ENCODE measurements at places on chromosomes 2 and 18.

- DNase-seq, result no peak
- H3K4me3 ChIP-seq, result no peak overlapping the region
- H3K36me3 ChIP-seq, result no peaks in the 10 kb centered on the region
- H3K27me3 ChIP-seq, result peaks cover 3% of the 10 kb centered on the region
- no peaks in the 10 kb centered on the region for H3K4me1 ChIP-seq
- no peak overlapping the region for H3K27ac ChIP-seq
Measured at GRCh38 chr18:59469463-59470180, 110.6 kb upstream of the LMAN1 start.

DNA sequence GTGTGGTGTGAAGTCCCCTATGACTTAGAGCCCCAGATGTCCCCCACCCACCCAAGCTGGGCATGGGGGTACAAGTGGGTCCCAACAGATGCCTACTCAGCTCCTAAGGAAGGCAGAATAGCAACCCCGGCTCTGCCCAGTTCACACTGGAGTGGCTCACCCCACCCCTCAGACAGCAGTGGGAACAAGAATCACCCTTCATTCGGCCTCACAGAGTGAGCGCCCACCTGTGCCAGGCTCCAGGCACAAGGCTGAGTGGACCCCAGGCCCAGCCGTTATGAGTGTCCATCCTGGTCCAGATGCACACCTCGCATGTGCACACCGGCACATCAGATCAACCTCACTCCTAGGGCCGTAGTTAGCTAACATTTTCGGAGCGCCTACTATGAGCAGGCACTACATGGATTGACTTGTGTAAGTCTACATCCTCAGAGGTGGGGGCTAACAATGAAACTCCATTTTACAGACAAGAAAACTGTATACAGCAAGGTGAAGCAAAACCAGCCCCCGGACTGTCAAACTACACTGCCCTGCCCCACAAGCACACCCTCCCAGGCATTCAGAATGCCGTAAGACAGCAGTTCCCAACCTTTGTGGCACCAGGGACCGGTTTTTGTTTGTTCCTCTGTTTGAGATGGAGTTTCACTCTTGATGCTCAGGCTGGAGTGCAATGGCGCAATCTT lies 2.8 kb upstream of the ASTL start:
- peaks cover 19% of the 10 kb centered on the region for H3K4me1 ChIP-seq
- no peaks in the 10 kb centered on the region for H3K36me3 ChIP-seq
- no peaks in the 10 kb centered on the region for H3K27me3 ChIP-seq
- no peak overlapping the region for H3K27ac ChIP-seq

GRCh38 chr2:108490506-108491122 lies 41.6 kb downstream of the GCC2 start:
- no peak for DNase-seq
- no peaks in the 10 kb centered on the region for H3K4me1 ChIP-seq
- H3K27ac ChIP-seq, result no peak overlapping the region
- H3K27me3 ChIP-seq, result no peaks in the 10 kb centered on the region
- H3K4me3 ChIP-seq, result no peak overlapping the region
- H3K36me3 ChIP-seq, result peaks cover 21% of the 10 kb centered on the region

DNA sequence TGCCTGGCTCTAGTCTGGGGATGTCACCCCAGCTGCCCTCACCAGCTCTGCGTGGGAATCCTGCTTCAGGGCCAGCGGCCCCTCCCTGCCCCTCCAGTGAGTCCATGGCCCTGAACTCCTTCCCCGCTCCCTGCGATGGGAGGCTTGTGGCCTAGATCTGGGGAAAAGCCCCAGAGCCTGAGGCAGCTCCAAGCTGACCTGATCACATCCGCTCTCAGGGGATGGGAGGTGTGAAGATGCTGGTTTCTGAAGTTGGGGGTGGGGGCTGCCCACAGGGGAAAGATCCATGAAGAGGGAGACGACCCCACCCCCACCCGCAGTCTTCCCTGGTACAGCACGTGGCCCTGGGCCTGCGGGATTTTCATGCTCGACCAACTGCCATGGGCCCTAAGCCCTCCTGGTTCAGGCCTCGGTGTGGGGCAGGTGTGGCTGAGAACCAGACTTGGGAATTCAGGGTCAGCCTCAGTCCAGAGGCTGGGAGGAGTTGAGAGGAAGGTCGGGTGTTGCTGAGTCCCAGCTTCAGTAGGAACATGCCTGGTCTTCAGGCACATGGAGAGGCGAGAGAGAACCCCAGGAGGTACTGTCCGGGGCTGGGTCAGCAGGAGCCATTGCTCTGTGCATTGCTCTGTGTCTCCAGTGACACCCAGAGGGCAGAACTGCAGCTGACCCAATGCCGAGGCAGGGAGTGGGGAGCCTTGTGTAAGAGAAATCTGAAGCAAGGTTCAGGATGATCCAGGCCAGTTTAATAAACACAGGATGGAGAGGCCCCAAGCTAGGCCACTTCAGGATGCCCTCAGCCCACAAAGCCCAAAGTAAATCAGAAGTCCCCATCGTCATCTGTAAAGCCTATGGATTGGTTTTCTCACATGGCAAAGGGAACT lies 115.1 kb downstream of the CAPN13 start:
- H3K4me3 ChIP-seq, result no peak overlapping the region
- no peak for DNase-seq
- H3K36me3 ChIP-seq, result no peaks in the 10 kb centered on the region
- H3K27ac ChIP-seq, result no peak overlapping the region

DNA sequence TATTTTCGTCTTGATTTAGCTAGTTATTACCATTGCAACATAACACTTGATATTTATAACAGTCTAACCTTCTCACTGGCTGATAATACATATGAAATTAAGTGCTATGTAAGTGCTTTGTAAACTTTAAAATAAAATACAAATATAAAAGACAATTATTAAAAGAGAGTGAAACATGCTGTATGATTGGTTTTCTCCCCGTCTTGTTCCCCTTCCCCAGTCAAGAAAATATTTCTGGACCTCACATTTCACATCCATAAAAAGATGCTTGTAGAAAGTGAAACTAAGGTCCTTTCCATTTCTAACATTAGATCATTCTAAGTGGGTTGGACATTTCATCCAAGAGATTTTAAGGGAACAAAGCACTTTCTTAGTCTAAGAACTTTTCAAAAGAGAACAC lies 310.2 kb upstream of the LRATD1 start:
- no peak overlapping the region for H3K4me3 ChIP-seq
- DNase-seq, result no peak
- H3K36me3 ChIP-seq, result no peaks in the 10 kb centered on the region
- no peaks in the 10 kb centered on the region for H3K27me3 ChIP-seq
- H3K4me1 ChIP-seq, result no peaks in the 10 kb centered on the region

DNA sequence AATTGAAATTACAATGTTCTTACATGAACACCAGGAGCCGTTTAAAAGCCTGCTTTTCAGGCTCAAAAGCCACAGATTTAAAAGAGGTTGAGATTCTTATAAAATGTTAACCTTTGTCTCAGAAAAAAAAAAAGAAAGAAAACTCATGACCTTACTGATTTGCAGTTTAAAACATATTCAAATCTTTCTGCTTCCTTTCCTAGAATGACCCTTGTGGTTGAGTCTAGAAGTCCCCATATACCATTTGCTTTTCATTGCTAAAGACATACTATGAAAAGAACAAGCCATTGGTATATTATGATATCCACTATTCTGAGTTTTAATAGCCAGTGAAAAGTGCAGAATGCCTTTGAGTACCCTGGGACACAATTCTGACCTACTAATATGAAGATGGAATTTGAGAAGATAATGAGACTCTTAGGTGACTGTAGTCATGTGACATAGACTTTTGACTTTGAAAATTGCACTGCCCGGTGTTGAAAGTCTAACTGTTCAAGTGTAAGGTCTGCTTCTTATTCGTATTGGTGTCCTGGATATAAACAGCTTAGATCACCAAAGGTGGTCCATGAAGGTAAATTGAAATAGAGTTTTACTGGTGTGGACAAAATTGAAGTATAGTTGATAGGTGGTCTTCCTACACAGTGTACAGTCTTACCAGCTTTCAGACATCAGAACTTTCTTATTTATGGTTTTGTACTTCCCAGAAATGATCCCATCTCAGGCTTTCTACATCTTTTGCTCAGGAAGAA lies 117.0 kb downstream of the DOCK10 start:
- no peaks in the 10 kb centered on the region for H3K27me3 ChIP-seq
- DNase-seq, result no peak
- peak overlapping the region; percentile 76 for H3K4me3 ChIP-seq
- H3K4me1 ChIP-seq, result peaks cover 76% of the 10 kb centered on the region
- H3K27ac ChIP-seq, result peak overlapping the region; percentile 91

- no peaks in the 10 kb centered on the region for H3K36me3 ChIP-seq
- no peaks in the 10 kb centered on the region for H3K27me3 ChIP-seq
- no peak overlapping the region for H3K27ac ChIP-seq
Measured at GRCh38 chr2:56291711-56292110, 107.9 kb downstream of the CCDC85A start.

- H3K4me3 ChIP-seq, result no peak overlapping the region
- DNase-seq, result no peak
- no peaks in the 10 kb centered on the region for H3K27me3 ChIP-seq
Measured at GRCh38 chr2:230503798-230504197, 87.8 kb downstream of the SP100 start.

- H3K4me1 ChIP-seq, result no peaks in the 10 kb centered on the region
- H3K4me3 ChIP-seq, result no peak overlapping the region
- DNase-seq, result no peak
- no peaks in the 10 kb centered on the region for H3K27me3 ChIP-seq
Measured at GRCh38 chr2:237575869-237576862, 9.8 kb downstream of the PRLH start.

DNA sequence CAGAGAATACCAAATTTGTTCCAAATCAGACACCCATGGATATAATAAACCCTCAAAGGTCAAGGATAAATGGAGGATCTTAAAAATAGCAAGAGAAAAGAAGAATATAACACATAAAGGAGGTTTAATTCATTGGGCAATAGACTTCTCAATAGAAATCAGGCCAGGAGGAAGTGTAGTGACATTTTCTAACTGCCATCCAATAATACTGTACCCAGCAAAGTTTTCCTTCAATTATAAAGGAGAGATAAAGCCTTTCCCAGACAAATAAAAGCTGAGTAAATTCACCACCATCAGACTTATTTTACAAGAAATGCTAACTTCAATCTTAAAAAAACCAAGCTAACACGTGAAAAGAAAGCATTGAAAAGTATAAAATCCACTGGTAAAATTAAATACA lies 121.6 kb downstream of the MSTN start:
- no peak for DNase-seq
- peaks cover 2% of the 10 kb centered on the region for H3K36me3 ChIP-seq
- H3K27me3 ChIP-seq, result peaks cover 4% of the 10 kb centered on the region

Measured in activated naive CD8-positive, alpha-beta T cell treated with anti-CD3 and anti-CD28 coated beads, Interleukin-2, amount 10 ng/mL, durations not matched to agents 7 days and 5 days (primary cell).